Stimulated activated CD8-positive, alpha-beta memory T cell treated with anti-CD3 and anti-CD28 coated beads, Interleukin-4, amount 100 ng/mL, for 1 hour (primary cell): ENCODE measurements at places on chromosomes 7 and 10.

DNA sequence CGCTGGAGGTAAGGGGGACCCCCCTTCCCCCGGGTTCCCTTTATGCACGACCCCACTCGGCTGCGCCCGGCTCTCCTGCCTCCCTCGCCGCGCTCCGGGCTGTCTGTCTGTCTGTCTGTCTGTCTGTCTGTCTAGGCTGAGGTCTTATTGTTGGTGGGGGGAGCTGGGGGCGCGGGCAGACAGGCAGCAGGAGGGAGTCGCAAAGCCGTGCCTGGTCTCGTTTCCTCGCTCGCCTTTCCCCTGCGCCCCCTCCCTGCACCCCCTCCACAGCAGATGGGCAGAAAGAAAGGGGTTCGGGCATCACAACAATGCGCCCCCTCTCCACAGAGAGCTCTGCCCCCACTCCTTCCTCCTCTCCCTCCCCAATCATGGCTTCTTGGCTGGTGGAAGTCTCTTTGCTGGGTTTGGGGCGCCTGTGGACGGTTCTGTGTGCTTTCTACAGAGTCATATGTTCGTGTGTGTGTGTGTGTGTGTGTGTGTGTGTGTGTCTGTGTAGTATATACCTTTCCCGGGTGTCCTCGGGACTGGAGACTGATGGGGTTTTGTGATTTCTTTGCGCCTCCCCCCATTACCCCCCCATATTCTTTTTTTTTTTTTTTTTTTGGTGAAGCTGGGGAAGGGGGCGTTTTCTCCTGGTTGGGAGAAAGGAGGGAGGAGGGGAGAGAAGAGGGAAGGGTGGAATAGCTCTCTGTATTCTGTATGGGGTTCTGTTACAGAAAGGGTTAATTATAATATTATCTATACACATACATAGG, 1.9 kb downstream of the AUTS2 start:
- no peak for DNase-seq

- DNase-seq, result peak; percentile 27
Measured at GRCh38 chr7:44460325-44460724, 30.1 kb downstream of the NUDCD3 start.

DNA sequence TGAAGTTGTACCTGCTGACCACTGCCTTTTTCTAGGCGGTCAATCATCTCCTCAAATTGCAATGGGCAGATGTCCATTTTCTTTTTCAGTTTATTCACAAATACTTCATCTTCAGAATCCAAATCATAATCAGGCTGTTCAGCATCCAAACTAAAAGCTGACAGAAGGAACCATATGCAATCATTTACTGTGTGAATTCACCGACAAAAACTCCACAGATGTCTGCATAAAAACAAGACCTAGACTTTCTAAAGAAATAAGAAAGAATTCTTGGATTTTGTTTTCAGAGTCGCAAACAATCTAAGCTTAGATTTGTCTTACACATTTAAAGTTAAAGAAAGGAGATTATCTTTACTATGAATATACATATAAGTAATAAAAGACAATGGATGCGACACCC, 53.4 kb downstream of the EPC1 start:
- no peak for DNase-seq

DNA sequence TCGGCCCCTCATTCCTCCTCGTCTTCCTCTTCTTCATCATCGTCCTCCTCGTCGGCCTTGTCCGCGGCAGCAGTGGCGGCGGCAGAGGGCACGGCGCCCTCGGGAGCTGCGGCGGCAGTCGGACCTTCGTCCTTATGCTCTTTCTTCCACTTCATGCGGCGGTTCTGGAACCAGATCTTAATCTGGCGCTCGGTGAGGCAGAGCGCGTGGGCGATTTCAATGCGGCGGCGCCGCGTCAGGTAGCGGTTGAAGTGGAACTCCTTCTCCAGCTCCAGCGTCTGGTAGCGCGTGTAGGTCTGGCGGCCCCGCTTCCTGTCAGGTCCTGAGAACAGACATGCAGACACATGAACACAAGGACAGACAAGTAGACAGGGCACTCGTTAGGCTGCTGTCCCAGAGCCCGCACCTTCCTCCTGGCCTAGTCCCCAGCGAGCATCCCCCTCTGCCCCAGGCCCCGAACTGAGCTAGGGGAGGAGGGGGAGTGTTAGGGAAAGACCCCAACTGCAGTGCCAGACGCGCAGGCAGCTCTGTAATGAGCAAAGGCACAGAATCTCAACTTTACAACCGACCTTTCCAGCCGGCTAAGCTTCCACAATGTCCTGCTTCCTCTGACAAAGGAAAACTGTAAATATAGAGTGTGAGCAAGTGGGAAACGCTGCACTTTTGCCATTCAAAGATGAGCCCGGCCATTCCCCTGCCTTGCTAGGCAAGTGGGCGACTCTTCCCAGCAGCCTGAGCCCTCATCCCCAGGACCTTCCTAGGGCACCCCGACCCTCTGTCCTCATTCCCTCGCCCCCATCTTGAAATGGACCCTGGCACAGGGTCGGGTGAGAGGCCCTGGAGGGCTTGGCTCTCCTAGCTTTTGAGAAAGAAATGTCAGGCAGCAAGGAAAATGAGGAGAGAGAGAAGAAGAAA, 1.3 kb downstream of the HOXA7 start:
- no peak for DNase-seq

DNA sequence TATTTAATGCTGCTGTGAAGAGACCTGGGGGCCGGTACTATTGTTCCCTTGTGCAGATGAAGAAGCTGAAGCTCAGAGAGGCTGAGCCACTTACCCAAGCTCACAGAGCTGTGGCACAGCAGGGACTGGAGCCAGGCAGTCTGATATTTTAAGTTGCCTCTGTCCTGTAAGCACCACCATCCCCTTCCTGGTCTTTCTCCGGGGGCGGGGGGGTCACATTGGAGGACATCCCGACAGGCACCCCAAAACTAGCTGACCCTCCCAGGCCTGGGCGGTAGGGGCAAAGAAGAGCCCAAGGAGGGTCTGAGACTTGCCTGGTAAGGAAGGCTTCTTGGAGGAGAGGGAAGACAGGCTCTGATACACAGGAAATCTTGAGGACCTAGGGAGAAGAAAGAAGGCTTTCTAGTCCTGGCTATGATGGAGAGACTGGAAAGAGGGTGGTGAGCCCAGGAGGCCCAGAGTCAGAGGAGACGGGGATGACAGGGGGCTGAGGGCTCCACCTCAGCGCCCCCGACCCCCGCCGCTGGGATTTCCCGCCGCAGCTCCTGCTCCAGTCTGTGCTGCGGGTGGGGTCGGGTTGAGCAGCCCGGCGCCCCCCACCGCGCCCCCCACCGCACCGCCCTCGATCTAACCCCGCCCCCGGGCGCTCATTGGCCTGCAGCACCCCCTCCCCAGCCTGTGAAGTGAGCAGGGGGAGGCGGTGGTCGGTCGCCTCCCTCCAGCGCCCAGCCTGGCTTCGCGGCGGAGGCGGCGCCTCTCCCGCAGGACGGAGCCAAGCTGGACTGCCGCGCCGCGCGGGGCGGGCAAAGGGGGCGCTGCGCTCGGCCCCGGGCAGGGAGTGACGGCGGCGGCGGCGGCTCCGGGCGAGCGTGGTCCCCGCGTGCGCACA, at the start of gene ADCYAP1R1:
ADCYAP1R1 (plus strand) TSS at position 711 of the 889 bp plus-strand sequence. CDS start 10,957 bp downstream, outside the sequence.
- DNase-seq, result no peak

- DNase-seq, result no peak
Measured at GRCh38 chr10:132711613-132712121, 74.3 kb downstream of the NKX6-2 start.

GRCh38 chr7:106101726-106102125, 10.4 kb downstream of the SYPL1 start:
- DNase-seq, result no peak

DNA sequence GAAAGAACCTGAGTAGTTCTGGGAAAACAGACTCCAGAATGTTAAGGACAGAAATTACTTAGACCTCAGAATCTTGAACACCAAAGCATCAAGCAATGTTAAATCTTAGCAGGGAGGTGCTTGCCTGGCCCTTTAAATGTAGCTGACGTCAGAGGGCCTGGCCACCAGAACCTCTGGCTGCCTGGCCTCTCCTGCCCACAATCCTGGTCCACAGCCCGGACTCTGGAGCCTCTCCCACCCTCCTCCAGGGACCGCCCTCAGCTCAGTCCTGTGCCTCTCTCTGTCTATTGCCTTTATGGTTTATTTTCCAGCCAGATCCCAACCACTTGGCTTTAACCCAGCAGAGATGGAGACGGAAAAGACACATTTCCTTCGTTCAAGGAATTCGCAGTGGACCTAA, 42.2 kb upstream of the EGR2 start:
- DNase-seq, result no peak

GRCh38 chr7:92641921-92642511, 51.8 kb upstream of the FAM133B start:
- no peak for DNase-seq

DNA sequence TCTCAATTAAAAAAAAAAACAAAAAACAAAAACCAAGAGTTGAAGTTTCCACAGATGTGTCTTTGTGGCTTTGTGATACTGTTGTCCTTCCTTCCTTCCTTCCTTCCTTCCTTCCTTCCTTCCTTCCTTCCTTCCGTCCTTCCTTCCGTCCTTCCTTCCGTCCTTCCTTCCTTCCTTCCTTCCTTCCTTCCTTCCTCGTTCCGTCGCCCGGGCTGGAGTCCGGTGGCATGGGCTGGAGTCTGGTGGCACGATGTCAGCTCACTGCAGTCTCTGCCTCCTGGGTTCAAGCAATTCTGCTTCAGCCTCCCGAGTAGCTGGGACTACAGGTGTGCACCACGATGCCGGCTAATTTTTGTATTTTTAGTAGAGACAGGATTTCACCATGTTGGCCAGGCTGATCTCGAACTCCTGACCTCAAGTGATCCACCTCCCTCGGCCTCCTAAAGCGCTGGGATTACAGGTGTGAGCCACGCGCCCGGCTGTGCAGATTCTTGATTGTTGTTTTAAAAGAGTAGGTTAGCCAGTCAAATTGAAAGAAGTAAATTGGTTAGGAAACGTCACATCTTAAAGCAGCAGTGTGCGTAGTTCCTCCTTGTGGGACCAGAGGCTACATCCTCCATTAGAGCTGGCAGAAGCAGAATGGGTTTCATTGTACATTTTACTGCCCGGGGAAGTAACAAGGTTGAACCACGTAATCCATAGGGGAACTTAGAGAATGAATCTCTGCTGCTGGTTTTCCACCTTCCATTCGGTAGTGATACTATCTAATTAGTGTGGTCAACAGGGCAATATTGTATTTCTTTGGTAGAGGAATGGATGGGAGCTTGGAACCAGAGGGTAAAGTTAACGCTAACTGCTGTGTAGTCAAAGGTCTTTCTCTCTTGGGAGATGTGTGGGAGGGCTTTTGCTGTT, 20.6 kb downstream of the DNAJB6 start:
- no peak for DNase-seq

GRCh38 chr10:13470270-13470669, 58.5 kb downstream of the BEND7 start:
- no peak for DNase-seq

GRCh38 chr10:124763267-124763666, 19.1 kb upstream of the FAM53B start:
- no peak for DNase-seq

DNA sequence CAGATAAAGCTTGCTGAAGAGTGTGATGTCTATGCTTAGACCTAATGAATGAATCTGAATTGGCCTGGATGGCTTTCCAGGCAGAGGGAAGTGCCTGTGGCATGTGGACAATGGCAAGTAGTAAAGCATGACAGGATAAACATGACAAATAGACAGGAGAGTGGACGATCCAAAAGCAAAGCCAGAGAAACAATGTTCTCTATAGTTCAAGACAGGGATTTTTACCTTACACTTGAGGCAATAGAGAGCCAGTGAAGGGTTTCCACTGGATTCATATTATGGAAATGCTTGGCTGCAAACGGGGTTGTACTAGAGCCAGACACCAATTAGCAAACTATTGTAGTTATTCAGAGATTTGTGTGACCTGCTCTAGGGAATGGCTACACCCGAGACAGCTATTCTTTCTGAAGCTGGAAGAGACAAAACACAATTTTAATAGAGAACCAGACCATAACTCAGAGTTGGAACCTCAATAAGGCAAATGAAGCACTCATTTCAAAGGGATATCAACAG, 2.3 kb downstream of the AGMO start:
- DNase-seq, result no peak

DNA sequence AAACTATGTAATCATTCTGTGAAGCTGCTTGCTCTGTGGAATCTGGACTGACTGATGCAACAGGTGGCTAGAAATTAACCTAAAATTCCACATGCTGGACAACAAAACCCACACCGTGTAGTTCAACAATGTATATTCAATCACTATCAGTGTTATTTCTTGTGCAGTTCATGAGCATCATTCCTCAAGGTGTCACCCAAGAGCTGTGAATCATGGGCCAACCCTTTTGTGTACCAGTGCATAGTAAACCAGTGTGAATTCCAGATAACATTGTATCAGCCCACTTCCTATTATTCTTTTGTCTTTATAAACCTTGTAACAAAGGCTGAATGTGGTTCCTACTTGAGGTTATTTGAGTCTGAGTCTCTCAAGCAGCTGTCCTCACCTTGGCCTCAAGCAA, 905.2 kb upstream of the ZNF722 start:
- no peak for DNase-seq

DNA sequence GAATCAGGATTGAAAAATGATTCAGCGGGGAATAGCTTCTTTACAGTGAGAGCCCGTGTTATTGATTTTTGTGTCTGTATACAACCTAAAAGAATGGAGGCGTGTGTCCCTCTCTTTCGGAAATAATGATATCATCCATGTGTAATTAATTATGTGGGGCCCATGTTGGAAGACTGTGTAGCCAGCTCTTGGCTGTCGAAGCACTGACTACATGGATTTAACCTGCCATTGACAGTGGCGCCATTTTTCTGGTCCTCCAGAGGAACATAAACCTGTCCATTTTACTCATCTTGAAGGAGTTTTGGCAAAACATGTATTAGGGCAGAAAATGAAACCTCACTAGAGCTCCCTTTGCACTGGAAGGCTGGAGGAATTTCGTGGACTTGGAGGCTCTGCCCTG, 119.6 kb downstream of the ITIH5 start:
- no peak for DNase-seq
